ENCODE measurements at places on chromosomes 3 and 15.

- peak; percentile 69 for DNase-seq
Observed at GRCh38 chr3:154783521-154783931, 296.6 kb upstream of the MME start.

DNA sequence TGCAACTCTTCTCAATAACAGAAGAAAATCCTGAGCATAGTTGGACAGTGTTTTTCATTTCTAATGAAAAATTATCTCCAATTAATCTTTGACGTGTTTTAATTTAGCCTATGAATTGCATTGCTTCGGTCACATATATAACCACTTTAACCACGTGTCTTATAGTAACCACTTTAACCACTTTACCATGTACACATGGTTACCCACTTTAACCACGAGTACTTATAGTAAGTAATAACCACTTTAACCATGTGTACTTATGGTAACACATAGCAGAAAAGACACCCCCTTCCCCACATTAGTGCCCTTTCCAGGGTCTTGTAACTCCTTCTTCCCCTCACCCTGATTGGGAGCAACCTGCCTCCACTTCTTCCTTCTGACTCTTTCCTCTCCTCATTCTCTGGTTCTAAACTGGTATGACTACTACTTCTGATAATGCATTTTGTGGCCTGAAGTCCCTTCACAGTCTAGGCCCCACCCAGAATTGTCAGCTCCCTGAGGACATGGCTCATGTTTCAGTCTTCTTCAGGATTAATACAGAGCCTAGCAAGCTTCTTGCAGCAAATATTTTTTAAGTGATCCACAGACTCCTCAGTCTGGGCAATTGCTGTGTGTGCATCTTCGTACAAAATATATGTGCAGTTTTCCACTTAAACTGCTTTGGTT, 25.0 kb downstream of the SLC7A14 start:
- peak; percentile 16 for DNase-seq

GRCh38 chr3:100877286-100877685, 115.9 kb downstream of the ABI3BP start:
- no peak for DNase-seq

DNA sequence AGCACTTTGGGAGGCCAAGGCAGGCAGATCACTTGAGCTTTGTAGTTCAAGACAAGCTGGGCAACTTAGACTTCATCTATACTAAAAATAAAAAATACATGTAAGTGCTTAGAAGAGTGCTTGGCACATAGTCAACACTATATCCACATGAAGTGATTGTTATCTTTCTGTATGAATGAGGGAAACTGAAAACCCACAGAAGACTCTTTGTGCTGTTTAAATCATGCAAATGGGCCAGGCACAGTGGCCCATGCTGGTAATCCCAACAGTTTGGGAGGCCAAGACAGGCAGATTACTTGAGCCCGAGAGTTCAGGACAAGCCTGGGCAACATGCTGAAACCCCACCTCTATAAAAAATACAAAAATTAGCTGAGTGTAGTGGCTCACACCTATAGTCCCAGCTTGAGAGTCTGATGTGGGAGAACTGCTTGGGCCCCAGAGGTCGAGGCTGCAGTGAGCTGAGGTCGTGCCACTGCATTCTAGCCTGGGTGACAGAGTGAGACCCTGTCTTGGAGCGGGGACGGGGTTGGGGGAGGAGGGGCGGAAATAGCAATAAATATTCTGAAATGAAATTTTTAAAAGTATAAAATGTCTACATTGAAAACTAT, 129.7 kb downstream of the NR2E3 start:
- peak; percentile 11 for DNase-seq

- no peak for DNase-seq
Observed at GRCh38 chr3:72155391-72156064, 370.6 kb upstream of the PROK2 start.

DNA sequence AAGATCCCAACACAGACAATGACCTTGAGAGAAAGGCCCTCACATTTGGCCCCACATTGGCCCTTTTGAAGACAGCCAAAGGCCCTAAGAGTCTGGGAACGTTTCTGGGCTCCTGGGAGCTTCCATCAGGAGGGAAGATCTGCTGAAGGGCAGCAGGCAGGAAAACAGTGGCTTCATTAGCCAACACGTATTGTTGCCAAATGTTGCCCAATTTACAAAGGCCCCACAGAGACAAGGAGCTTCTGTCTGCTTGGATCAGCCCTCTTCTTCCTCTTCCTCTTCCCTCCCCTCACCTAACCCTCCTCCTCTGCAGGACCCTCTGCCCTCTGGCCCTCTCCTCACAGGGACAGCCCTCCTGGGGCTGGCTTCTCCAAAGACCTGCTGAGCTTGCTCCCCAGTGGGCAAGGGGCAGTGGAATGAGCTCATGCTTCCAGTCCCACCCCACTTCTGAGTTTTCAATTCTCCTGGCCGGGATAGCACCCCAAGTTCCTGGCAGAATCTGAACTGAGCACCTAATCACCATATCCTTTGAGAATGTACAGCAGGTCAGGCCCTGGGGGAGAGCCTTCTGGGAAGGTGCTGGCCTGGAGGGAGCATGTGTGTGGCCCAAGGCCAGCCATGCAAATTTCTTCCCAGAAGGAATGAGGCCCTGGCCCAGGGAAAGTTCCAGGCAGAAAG, 5.1 kb upstream of the LTF start:
- DNase-seq = peak; percentile 21

DNA sequence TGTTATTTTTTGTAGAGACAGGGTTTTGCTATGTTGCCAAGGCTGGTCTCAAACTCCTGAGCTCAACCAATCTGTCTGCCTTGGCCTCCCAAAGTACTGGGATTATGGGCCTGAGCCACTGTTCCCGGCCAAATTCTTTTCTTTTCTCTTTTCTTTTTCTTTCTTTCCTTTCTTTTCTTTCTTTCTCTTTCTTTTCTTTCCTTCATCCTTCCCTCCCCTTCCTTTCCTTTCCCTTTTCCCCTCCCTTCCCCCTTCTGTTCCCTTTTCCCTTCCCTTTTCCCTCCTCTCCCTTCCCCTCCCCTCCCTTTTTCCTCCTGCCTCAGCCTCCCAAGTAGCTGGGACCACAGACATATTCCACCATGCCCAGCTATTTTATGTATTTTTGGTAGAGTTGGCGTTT, 3.1 kb upstream of the ARF4 start:
- DNase-seq = no peak
